ENCODE measurements at places on chromosomes 7 and 10.

DNA sequence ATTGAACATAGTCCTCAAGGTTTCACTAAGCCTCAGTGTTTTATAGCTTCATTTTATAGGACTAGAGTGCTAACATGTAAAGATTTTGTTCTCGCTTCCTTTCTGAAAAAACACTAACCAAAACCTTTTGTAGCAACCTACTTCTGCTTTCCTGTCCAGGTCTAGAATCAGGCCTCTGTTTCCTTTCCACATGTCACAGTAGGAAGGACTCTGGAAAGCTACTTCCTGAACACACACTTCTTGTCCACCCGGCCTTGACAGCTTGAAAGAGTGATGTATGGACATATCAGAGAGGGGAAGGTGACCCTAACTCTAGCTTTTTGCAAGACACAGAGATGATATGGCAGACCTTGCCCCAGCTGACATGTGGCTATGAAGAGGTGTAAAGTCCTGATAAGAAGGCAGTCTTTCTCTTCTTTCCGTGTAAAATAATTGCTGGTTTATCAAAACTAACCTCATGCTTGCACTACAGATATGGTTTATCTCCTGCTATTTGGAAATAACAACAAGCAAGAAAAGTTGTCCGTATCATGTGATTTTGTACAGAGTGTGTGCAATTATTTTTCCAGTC is 175.4 kb downstream of the SKAP2 start:
- DNase-seq = no peak

DNA sequence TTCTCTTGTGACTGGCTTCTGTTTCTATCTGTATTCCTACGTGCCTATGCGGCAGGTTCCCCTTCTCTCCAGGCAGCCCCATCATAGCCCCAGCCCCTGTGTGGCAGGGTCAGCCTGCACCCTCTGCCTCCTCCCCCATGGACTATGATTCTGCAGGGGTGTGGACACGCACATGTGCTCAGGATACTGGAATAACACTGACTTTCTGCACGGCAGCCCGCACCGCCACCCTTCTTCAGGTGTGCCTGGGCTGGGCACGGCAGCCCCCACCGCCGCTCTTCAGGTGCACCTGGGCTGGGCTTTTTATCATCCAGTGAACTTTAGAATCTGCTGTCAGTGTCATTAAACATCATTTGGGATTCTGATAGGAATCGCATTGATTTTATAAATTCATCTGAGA is 202.6 kb upstream of the PPP2R2D start:
- no peak for DNase-seq

DNA sequence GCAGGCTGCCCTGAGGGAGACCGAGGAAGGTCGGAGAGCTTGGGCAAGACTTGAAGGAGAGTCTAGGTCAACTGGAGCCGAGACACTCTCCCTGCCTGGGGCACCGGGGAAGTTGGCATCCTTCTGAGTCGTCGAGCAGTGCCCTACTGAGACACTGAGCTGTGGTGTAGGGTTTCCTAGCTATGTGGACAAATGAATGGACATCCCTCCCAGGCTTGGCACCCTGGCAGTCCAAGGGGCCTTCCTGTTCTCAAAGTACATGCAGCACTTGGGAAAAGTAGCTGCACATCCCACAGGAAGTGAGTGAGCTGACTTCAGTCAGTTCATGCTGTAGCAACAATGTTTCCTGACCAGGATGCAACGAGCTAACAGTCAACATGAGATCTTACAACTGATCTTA is 57.2 kb upstream of the INPP5A start:
- DNase-seq = no peak

- DNase-seq = no peak
Observed at GRCh38 chr10:91771907-91772306, 26.3 kb upstream of the TNKS2 start.

GRCh38 chr7:94449151-94449725 is 54.5 kb downstream of the COL1A2 start:
- DNase-seq = no peak

DNA sequence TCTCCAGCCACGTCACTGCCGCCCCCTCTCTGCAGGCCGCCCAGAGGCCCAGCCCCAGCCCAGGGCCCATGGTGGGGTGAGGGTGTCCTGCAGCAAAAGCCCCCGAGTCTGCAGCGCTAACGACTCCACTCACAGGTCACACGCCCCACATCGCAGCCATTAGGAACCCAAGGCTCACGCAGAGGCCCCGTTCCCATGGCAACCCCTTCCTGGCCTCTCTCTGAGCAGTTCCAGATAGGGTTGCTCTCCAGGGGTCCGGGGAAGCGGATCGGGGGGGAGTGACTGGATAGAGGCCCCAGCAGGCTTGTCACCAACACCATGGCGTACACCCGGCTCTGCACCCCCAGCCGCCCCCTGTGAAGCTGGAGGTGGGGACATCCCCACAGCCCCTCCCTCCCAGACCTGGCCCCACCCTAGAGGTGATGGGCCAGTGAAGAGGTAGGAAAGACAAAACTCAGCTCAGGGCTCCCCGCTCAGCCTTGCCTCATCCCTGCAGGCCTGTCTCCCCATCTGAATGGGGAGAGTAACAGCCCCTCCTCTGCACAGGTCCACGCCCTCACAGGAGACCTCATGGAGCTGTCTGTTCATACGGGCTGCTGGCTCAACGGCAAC is 41.2 kb downstream of the TNRC18 start:
- no peak for DNase-seq

GRCh38 chr7:3942276-3942675 is 641.2 kb downstream of the SDK1 start:
- no peak for DNase-seq

DNA sequence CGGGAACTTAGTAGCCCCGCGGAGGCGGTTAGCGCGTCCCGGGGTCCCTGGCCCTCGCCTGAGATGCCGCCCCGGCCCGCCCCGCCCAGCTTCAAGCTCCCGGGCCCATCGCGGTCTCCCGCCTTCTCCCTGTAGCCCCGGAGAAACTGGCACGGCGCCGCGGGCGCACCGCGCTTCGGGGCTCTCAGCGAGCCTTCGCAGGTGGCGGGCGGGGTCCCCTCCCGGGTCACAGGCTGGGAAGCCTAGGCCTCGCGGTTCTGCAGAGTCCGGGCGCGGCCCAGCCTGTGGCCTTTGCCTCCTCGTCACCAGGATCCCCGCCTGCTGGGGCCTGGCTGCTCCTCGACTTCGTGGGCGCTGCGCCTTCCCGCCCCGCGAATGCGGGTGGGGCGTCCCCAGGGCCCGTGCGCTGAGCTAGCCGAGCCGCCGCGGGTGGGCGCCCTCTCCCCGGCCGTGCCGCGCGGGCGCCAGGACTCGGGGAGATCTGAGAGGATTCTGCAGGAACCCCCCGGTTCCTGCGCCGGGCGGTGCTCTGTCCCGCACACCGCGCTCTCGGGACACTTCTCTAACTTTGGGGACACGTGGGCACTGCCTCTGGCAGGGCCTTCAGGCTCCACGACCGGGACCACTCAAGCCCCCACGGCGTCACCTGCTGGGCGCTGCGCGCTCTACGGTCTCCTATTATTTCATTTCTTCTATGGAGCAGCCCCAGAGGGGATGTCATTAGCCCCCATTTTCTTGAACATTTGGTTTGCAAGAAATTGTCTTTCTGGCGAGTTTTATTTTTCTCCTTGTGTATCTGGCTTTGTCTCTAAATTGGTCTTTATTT is 682 bp upstream of the RGS10 start:
- no peak for DNase-seq

GRCh38 chr7:124810605-124811004 is 45.0 kb upstream of the GPR37 start:
- no peak for DNase-seq

DNA sequence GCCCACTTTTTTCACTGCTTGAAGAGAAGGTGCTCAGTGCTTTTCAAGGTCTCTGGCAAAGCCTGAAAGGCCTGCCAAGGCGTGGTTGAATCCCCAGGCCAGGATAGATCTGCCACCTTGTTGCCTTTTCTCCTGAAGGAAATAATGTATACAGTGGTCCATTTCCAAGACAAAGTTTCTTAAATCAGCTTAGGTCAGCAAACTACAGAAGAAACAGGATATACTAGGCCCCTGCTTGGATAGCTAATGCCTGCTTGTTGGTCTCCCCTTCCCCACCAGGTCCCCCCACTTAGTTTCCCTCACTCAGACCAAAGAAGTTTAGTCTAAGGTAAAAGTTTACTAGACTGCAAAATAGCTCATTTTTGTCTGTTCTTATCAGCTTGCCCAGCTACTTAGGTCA is 19.9 kb downstream of the COL17A1 start:
- DNase-seq = no peak

GRCh38 chr7:157795199-157795598 is 458.4 kb downstream of the DNAJB6 start:
- DNase-seq = no peak

- DNase-seq = no peak
Observed at GRCh38 chr10:133257489-133258065, 19.1 kb downstream of the ADAM8 start.

- no peak for DNase-seq
Observed at GRCh38 chr7:134276951-134277350, 39.8 kb downstream of the SLC35B4 start.
